Mesothelial cell of epicardium (in vitro differentiated cells): ENCODE measurements at places on chromosomes 11 and 22. TPM values are rescaled to one million over a fixed set of nuclear protein-coding genes. Genes with fewer than 3 reads are reported as not detected.

DNA sequence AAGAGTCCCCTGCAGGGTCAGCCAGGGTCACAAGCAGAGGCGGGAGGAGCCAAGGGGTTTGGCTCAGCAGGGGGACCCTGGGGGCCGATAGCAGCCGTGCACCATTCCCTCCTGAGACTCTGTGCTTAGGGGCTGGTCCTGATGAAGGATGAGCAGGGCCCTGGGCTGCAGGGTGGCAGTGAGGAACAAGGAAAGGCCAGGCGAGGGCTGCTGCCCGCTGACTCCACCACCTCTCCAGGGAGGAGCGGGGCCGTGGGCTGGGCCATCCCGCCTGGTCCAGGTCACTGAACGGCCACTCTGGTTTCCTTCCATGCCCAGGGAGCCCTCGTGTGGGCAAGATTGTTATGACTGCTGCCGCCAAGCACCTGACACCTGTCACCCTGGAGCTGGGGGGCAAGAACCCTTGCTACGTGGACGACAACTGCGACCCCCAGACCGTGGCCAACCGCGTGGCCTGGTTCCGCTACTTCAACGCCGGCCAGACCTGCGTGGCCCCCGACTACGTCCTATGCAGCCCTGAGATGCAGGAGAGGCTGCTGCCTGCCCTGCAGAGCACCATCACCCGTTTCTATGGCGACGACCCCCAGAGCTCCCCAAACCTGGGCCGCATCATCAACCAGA, 9.2 kb upstream of the NDUFS8 start:
- H3K36me3 ChIP-seq, result peaks cover 23% of the 10 kb centered on the region
- H3K4me3 ChIP-seq, result no peak overlapping the region
- DNase-seq, result no peak

DNA sequence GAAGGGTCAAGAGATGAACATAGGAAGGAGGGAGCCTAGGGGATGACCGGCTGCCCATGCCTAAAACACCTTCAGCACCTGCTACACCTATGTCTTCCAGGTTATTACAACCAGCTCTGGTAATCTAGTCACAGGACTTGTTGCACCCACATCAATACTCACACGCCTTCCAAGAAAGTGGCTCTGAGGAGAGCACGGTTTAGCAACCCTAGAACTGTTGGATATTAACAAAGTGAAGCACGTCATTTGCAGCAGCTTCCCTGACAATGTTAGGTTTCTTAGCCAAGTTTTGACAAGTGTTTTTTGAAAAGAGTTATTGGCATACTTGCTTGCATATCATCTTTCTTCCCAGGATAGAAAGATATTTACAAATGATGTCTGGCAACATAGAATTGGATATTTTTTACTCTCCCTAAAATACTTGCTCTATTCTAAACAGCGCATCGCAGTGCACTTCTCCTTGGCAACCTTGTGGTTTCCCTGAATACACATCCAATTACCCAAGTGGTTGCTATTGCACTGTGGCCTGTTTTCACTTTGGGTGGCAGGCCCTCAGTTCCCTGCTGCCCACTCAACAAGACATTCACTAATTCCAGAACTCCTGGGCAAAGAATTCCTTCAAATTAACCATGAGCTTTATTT, 94.3 kb upstream of the ARHGAP42 start:
- DNase-seq, result no peak
- no peaks in the 10 kb centered on the region for H3K4me1 ChIP-seq
- H3K27me3 ChIP-seq, result peaks cover 2% of the 10 kb centered on the region
- H3K27ac ChIP-seq, result no peak overlapping the region
- no peaks in the 10 kb centered on the region for H3K36me3 ChIP-seq

- no peak for DNase-seq
- H3K27me3 ChIP-seq, result no peaks in the 10 kb centered on the region
- no peaks in the 10 kb centered on the region for H3K36me3 ChIP-seq
- H3K4me3 ChIP-seq, result no peak overlapping the region
- no peaks in the 10 kb centered on the region for H3K4me1 ChIP-seq
Measured at GRCh38 chr22:47355388-47355725, 592.9 kb downstream of the TBC1D22A start.

DNA sequence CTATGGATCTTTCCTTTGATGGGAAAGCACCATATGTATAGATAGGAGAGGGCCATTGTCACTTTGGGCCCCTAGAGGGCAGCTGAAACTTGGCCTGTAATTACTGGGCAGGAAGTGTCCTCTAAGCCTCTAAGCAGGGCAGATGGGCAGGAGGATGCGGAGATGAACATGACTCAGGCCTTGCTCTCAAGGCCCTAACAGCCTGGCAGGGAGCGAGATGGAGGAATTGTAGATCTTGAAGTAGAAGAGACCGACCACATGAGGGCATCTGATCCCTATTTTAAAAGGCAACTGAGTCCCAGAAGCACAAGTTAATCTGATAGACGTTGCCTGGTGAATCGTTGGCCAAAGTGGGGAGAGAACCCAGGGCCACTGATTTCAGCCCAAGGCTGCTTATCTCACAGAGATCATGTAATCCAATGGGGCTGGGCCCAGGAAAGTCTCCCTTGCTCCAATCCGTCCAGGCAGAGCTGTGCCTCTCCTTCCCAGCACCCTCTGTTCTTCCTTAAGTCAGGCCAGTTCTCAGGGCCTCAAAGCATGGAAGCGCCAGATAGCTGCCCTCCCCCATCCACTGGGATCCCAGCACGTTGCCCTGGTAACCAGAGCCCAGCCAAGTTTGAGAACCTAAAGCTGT, 2.5 kb upstream of the SEPTIN3 start:
- no peak for DNase-seq
- no peak overlapping the region for H3K4me3 ChIP-seq
- H3K4me1 ChIP-seq, result no peaks in the 10 kb centered on the region
- peaks cover 7% of the 10 kb centered on the region for H3K27me3 ChIP-seq
- no peaks in the 10 kb centered on the region for H3K36me3 ChIP-seq

DNA sequence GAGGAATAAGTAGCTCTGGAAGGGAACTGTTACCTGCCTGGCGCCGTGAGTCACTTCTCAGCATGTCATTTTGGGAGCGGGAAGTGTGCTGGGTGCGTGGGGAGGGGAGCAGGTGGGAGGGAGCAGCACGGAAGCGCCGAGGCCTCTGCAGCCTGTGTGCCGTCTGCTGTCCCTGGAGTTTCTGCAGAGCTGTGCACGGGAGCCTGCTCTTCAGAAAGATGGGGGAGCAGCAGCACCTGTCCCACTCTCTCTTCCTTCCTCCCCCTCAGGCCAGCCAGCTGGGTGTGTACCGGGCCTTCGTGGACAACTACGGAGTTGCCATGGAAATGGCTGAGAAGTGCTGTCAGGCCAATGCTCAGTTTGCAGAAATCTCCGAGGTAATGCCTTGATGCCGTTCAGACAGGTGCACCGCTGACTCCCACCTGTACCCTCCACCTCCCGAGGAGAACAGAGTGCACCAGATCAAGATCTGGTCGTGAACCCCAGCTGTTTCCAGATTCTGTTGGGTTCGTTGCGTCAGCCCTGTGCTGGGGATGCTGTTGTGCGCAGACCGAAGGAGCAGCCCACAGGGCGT, 87.9 kb downstream of the BCR start:
- no peak overlapping the region for H3K27ac ChIP-seq
- H3K4me1 ChIP-seq, result no peaks in the 10 kb centered on the region
- H3K36me3 ChIP-seq, result peaks cover 19% of the 10 kb centered on the region
- DNase-seq, result no peak

DNA sequence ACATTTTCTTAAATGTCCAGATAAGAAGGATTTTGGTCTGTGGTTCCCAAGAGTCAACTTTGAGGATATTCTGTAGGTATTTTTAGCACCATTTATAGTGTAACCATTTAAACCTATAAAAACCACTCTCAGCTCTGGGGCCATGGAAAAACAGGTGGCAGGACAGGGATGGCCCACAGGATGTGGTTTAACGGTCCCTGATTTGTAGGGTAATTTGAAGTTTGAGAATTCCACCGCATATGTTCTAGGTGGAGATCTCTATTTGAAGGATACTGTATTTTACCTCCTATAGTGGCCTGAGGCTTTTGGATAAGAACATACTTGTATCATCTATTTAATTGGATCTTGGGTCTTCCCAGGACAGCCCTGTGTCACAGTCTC, 62.4 kb upstream of the IGLL5 start:
- peaks cover 71% of the 10 kb centered on the region for H3K27me3 ChIP-seq
- no peak overlapping the region for H3K4me3 ChIP-seq
- H3K27ac ChIP-seq, result no peak overlapping the region
- no peaks in the 10 kb centered on the region for H3K36me3 ChIP-seq
- no peaks in the 10 kb centered on the region for H3K4me1 ChIP-seq

Gene TECTA
- total RNA-seq, result 2.4 to 2.6 TPM (median 2.5 TPM) in 3 replicates

Gene FGF4
- not detected in 3 replicates for total RNA-seq
